ENCODE measurements at places on chromosomes 7 and 10. TPM values are rescaled to one million over a fixed set of nuclear protein-coding genes. Genes with fewer than 3 reads are reported as not detected.

SORCS1 gene
- total RNA-seq: 0.11 TPM

DNA sequence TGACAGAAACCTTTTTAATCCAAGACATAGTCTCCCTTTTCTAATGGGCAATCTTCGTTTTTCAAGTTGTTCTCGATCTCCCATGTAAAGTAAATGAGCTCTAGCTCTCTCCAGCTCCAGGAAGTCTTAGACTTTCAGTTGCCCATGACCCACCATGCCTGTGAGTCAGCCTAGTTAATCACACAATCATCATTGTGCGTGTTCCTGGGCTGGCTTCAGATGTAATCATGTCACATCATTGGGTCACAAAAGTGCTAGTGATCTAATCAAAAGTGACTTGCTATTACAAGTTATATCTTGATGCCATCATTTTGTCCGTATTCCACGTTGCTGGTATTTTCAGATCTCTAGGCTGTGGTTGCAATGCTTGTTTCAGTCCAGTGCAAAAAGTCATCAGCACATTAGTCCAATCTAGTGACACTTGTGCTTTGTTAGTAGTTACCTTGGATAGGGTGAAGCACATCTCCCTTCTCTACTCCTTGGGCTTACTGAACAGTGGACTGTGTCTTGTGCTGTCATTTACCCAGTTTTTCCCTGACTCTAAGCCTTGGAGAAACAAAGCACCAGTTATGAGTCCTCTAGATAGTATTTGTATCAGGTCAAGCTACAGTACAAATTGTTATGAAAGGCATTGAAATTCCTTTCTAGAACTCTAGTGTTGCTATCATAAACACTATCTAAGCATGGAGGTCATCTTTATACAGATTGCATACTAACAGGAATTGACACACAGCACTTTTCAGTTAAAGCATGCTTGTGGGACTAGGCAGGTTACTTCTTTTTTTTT lies 316.6 kb downstream of the GFRA1 start:
- DNase-seq: peak; percentile 2

DNA sequence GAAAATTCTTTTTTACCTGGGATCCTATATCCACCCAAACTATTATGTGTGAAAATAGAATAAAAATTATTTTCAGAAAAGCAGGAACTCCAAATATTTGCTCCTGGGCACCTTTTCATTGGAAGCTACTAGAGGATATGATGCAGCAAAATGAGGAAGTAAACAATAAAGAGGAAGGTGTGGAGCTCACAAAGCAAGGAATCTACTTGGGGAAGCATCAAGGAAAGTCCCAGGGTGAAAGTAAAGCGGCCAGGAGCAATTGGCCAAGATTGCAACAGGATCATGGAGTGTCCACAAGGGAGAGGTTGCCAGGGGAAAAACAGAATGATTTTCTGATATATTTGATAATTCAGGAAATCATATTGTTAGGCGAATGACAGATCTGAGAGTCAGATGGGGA lies 80.8 kb downstream of the CARD11 start:
- no peak for DNase-seq

AGR2 gene
- 140 TPM for total RNA-seq

DNA sequence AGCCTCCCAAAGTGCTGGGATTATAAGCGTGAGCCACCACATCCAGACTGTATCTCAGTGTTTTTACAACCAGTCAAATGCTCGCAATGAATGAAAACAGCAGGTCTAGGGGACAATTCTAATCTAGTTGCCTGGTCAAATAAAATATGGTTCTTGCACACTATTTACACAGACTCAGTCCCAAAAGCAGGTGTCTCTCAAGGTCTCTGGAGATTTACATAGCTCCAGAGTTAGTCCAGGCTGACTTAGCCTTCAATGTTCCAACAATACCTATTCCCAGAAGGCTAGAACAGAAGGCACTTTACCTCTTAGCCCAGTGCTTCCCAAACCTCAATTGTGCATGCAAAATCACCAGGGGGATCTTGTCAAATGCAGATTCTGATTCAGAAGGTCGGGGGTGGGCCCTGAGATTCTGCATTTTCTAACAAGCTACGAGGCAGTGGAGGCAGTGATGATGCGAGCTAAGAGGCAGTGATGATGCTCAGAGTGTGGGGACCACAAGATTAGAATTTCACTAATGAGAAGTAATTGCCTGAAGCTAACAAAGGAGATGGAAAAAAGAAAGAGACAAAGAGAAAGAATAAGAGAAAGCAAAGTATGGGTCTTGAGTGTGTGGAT lies 6.4 kb downstream of the KIAA1549 start:
- no peak for DNase-seq

DNA sequence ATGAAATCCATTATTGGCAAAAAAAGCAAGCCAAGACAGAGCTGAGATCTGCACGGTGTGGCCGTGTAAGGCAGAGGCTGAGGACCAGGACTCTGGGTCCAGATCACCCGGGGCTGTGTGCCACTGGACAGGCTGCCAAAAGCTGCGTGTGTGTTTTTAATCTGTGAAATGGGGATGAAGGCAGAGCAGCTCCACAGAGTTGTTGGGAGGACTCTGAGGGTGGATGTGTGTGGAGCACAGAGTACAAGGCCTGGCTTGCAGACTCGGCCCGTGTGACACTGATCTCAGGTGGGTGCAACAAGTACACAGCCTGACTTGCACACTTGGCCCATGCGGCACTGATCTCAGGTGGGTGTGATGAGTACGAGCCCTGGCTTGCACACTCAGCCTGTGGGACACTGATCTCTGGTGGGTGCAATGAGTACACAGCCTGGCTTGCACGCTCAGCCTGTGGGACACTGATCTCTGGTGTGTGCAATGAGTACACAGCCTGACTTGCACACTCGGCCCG lies 329.8 kb downstream of the DNAJB6 start:
- no peak for DNase-seq

DNA sequence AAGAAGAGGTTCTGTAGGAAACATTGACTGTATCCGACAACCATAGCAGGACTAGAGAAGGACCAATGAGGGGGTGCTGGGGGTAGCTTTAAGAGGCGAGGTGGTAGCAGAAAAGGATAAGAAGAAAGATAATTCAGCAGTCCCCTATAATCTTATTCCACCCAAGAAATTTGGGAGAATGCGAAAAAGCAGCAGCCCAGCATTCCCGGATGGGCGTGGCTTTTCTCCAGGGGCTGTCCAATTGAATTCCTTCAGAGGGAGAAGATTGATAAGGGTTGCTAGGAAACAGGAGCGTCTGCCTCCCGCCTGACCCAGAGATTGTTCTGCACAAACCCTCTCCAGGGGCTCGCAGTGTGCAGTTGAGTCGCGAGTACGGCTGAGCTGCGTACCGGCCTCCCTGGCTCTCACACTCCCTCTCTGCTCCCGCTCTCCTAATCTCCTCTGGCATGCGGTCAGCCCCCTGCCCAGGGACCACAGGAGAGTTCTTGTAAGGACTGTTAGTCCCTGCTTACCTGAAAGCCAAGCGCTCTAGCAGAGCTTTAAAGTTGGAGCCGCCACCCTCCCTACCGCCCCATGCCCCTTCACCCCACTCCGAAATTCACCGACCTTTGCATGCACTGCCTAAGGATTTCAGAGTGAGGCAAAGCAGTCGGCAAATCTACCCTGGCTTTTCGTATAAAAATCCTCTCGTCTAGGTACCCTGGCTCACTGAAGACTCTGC lies at the start of gene GRM3:
GRM3 (plus strand) TSS at position 349 of the 721 bp plus-strand sequence. CDS start 121,237 bp downstream, outside the sequence.
- DNase-seq: no peak

C10orf143 gene
- 0.29 TPM for total RNA-seq

GRCh38 chr10:116913695-116914094 lies 64.4 kb downstream of the ENO4 start:
- no peak for DNase-seq

FGFR2 gene
- total RNA-seq: 0.17 TPM

PURB gene
- total RNA-seq: 8.9 TPM

- no peak for DNase-seq
Measured at GRCh38 chr10:103111918-103112877, 80.9 kb downstream of the NT5C2 start.

GRCh38 chr7:38142736-38143135 lies 35.3 kb upstream of the STARD3NL start:
- no peak for DNase-seq

DNA sequence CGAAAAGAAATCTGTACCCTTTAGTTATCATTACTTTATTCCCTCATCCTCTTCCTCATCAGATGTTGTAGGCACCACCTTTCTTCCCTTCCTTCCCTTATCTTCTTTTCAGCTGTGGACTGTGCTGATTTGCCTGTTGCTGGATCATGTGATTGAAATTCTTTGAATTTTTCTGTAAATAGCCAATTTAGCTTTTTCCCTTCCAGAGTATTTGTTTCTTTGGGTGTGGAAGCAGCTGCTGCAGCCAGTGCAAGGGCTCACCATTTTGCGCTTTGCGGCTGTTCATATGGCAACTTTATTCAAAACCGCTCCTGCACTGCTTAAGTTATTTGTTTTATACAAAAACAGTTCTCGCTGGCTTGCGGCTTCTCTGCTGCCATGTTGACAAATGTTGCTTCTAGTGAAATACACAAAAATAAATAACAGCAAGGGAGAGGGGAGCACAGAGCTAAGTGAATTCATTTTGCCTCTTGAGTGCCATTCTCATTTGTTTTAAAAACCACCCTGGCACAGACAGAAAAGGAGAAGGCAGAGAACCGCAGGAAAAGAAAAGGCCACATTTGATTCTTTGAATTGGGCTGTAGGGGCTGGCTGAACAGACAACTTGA lies 151.2 kb downstream of the AUTS2 start:
- no peak for DNase-seq

ANKRD61 gene
- 0.26 TPM for total RNA-seq

SPDYE3 gene
- not detected for total RNA-seq

FKBP6 gene
- not detected for total RNA-seq

CTBP2 gene
- 78.9 TPM for total RNA-seq

GRCh38 chr7:130733931-130734814 lies at the start of gene KLF14:
Gene KLF14, minus strand, starts transcription at chr7:130734207. Its CDS starts 174 bp downstream, at chr7:130734033.
- DNase-seq: no peak

DNA sequence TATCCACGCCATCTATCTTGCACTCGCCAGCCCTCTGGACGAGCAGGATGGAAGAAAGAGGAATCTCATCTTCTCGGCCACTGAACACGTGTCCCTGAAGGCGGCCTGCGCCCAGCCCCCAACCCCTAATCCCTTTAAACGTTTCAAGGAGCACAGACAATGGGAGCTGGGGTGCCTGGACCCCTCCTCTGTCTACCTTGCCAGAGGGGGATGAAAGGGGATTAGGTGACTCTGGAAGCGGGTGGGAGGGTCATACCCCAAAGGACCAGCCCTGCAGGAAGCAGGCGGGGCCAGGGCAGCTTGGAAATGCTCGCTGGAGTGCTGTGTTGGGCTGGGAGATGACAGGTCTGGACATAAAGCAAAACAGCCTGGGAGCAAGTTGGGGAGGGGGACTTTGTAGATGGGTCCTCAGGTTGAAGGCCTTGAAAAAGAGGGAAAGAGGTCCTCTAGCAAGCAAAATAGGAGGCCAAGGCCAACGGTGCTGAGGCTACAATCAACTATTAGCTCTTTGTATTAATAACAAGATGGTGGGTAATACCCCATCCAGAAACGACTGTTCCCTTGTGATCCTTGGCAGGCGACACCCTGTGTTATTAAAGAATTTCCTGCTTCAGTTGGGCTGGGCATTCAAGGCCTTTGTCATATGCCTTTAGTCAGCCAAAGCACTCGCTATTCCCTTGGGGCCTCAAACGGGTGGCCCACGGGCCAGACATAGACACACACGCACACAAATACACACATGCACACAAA lies 126.5 kb upstream of the UNC5B start:
- DNase-seq: no peak

PILRA gene
- 0.92 TPM for total RNA-seq

- no peak for DNase-seq
Measured at GRCh38 chr7:589781-590575, 70.3 kb upstream of the PDGFA start.

GRCh38 chr7:157301610-157302120 lies 35.1 kb upstream of the DNAJB6 start:
- no peak for DNase-seq

EXOC4 gene
- 43.5 TPM for total RNA-seq

Measured in PC-3 (cell line).